ENCODE measurements at places on chromosomes 7 and 10. TPM values are rescaled to one million over a fixed set of nuclear protein-coding genes. Genes with fewer than 3 reads are reported as not detected.
A peak's percentile ranks its signal among the peaks of the same experiment; 100 is the strongest.

DNA sequence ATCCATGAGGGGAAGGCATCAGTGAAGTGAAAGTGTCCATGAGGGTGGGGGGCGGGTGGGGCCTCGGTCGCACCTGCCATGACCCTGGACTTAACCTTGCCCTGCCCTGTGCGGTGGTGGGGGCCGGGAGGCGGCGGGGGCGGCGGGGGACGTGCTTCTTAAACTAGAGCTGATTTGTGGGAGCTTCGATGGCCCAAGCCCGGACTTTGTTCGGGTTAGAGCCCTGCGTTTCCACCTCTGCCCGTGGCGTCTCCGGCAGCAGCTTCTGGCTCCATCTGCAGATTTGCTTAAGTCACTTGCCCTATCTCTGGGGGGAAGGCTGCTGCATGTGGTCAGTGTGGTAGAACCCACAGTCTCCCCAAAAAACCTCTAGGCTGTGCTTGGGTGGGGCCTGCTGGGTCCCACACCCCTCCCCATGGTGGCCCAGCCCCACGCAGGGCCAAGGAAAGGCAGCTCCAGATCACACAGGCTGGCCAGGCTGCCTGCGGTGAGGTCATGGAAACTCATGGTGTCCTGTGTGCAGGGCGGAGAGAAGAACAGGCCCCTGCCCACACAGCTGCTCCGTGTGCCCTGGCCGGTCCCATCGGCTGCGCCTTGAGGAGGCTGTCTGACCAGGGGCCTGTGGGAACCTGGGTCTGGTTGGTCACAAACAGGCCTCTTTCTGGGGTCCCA, 93.2 kb downstream of the INPP5A start:
- peak; percentile 65 for DNase-seq
- H3K27ac ChIP-seq: peak overlapping the region; percentile 31
- H3K27me3 ChIP-seq: no peaks in the 10 kb centered on the region
- no peaks in the 10 kb centered on the region for H3K4me1 ChIP-seq

DNA sequence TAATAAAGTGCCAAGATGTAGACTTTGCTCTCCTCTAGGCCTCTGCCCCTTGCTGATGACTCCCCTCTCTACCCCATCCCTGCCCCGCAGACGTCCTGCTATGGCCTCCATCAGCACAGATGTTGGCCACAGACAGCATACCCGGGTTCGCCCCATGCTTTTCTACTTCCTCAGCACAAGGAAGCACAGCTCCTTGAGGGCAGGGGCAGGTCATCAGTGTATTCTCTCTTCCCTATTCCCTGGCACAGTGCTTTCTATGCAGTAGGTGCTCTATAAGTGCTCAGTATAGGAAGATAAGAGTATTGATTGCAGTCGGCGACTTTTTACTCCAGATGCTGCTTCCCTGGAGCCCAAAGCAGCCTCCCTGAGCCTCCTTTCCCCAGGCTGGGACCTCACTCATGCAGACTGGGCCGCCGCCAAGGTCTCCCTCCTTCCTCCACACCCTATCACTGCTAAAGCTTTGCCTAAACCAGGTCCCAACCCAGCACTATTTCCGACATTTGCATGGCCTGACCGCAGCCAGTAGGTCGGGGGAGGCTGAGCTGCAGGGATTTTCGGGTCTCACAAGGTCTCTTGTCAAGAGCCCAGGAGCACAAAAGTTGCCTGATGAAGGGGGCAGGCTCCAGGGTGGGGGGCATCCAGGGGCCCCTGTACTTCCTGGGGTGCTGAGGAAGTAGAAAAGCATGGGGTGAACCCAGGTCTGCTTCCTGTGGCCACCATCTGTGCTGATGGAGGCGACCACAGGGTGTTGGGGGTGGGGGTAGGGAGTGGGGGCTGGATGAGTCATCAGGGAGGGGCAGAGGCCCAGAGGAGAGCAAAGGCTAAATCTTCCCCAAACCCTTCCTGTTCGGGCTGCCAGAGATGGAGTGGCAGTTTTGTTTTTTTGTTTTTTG, 8.0 kb downstream of the CALHM3 start:
- H3K36me3 ChIP-seq: no peaks in the 10 kb centered on the region
- H3K4me3 ChIP-seq: no peak overlapping the region
- no peaks in the 10 kb centered on the region for H3K4me1 ChIP-seq
- H3K27me3 ChIP-seq: no peaks in the 10 kb centered on the region
- H3K27ac ChIP-seq: peak overlapping the region; percentile 30

DNA sequence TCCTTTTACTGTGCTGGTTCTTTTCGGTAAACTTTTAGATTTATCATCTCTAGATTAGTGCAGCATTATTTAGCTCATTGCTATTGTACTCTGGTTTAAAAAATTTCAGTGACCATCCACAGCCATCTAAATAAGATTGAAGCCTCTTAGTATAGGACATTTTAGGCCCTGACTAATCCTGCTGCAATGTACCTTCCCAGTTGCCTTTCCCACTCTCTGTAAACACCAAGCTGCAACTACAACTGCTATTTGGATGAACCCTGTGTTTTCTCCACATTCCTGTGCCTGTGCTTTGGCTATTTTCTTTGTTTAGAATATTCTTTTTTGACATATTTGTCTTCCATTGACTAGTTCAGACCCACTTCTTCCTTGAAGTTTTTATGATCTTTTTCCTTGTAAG, 314.6 kb downstream of the AUTS2 start:
- H3K4me1 ChIP-seq: no peaks in the 10 kb centered on the region
- no peak overlapping the region for H3K4me3 ChIP-seq
- DNase-seq: no peak
- H3K27me3 ChIP-seq: no peaks in the 10 kb centered on the region
- no peaks in the 10 kb centered on the region for H3K36me3 ChIP-seq
- H3K27ac ChIP-seq: no peak overlapping the region

DNA sequence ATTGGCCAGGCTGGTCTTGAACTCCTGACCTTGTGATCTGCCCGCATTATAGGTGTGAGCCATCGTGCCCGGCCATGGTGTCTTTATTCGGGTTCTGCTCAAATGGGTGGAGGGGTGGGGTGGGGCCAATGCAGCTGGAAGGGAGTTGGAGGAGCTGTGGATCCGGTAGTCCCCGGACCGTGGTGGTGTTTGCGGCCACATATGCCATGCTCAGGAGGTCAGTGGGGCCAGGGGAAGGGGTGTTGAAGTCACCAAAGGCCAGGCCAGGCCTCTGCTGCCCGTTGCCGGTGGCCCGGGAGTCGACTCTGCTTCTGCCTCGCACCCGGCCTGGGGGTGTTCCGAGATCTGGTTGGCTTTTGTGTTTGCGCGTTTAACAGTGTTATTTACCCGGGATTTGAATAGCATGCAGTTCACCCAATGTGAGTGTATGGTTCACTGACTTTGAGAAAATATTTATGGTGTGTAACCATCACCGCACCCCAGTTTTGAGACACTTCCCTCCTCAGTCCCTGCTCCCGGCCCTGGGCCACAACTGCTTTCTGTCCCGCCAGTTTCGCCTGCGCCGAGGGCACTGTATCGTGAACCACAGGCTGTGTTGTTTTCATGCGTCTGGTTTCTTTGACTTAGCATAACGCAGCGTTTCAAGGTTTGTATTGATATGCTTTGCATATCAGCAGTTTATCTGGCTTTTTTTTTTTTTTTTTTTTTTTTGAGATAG, 10.7 kb downstream of the INPP5A start:
- H3K4me3 ChIP-seq: no peak overlapping the region
- H3K27ac ChIP-seq: no peak overlapping the region
- H3K4me1 ChIP-seq: peaks cover 47% of the 10 kb centered on the region

The RASA4B gene
- total RNA-seq: 56.1 TPM

- DNase-seq: no peak
- H3K4me3 ChIP-seq: no peak overlapping the region
- no peak overlapping the region for H3K27ac ChIP-seq
- H3K4me1 ChIP-seq: peaks cover 13% of the 10 kb centered on the region
These were observed 97.7 kb downstream of the ALOX5 start for GRCh38 chr10:45471531-45472310.

The CALHM3 gene
- total RNA-seq: not detected

The EIF5AL1 gene
- total RNA-seq: not detected

The FAM131B gene
- total RNA-seq: 1.3 TPM

DNA sequence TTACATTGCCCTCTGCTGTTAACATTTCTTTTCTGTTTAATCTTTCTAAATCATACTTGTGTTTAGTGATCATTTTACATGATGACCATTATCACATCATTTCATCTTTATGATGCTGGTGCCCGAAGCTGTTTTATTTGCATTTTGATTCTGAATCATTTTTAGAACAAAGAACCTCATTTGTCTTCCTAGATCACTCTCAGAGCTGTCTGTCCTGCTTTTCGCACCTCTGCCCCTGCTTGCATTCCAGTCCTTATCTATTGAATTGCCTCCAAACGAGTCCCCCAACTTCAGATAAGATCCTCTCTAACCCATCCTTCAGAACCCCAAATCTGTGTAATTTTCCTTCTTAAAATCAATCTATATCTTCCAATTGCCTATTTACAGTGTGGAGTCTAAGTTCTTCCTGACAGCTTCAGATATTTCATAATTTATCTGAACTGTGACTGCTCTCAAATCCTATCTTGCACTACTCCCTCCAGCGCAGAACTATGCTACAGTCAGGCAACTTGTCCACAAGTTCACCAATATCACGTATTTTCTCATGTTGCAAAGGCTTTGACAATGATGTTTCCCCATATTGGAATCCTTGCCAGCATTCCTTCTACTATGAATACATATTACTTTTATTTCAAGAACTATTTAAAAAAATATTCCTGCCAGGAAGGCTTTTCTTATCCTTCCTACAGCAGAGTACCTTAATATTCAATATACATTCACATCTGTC, 346.5 kb upstream of the CACNA2D1 start:
- H3K27ac ChIP-seq: no peak overlapping the region
- no peak overlapping the region for H3K4me3 ChIP-seq
- DNase-seq: no peak
- no peaks in the 10 kb centered on the region for H3K4me1 ChIP-seq

DNA sequence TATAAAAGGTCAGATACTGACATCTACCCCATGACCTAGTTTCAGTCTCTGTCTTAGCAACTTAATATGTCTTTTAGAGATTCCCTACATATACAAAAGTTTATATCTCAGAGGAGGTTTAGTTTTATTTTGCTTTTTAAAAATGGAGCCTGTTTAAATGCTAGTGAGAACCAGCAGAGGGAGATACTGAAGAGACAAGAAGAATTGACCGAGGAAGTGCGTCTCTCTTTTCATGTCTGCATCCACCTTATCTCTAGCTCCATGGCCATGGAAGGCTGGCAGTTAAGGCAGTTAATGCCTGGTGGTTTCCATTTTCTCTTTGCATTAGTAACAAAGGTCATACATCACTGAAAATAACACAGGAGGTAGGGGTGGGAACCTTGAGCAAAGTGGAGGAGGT, 10.7 kb downstream of the SUV39H2 start:
- no peaks in the 10 kb centered on the region for H3K36me3 ChIP-seq
- no peak overlapping the region for H3K4me3 ChIP-seq
- no peak overlapping the region for H3K27ac ChIP-seq

The IMPDH1 gene
- 50.2 TPM for total RNA-seq

DNA sequence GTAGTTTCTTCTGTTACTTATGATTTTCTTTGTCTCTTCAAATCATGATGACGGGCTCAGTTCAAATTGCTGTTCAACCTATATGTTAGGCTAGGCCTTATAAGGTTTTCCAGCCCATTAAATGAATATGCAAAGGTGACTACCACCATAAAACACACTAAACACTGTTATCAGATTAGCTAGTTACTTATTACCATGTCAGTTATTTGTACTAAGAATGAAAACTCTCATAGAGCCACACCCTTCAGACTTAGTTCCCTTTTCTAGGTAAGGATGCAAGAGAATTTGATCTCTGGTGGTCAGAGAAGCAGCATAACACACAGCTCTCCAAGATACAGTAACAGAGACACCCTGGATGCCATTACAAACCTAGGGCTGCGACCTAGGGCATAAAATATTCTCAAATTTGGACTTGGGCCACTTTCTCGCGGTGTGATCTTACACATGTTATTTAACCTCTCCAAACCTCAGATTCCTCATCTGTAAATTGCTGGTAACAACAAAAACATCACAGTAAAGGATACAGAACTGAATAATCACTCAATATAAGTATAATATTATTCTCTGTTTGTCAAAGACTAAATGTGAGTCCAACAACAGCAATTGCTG, 35.6 kb downstream of the ANKMY2 start:
- no peaks in the 10 kb centered on the region for H3K27me3 ChIP-seq
- no peaks in the 10 kb centered on the region for H3K36me3 ChIP-seq
- no peak overlapping the region for H3K4me3 ChIP-seq
- H3K4me1 ChIP-seq: no peaks in the 10 kb centered on the region
- no peak for DNase-seq

DNA sequence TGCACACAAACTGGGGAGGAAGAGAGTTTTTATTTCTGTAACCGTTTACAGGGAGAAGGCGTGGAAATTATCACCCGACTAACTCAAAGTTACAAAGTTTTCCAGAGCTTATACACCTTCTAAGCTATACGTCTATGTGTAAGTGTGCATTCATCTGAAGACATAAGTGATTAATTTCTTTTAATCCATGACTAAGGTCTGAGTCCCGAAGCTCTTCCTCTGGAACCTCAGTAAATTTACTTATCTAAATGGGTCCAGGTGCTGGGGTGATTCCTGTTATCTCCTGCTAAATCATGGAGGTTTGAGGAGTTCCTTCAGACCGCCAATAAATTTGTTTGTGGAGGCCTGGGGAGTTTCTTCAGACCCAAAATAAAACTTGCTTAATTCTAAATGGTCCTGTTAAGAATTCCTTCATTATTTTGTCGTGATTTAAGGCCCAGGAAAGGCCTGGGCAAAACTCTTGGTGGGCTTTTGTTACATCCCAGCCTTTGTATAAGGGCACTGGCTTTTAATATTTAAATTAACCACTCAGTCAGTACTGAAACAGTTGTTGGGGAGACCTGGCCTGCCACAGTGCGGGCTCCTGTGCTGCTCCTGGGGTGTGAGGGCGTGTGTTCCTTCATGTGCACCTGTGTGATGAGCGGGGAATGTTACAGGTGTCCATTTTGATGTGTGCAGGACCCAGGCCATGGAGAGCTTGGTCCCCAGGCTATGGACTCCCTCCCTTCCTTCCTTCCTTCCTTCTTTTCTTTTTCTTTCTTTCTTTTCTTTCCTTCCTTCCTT, 5.8 kb upstream of the METTL27 start:
- no peak for DNase-seq
- H3K4me3 ChIP-seq: no peak overlapping the region
- H3K27ac ChIP-seq: no peak overlapping the region
- no peaks in the 10 kb centered on the region for H3K27me3 ChIP-seq
- no peaks in the 10 kb centered on the region for H3K36me3 ChIP-seq

GRCh38 chr7:729140-730000, 2.3 kb upstream of the PRKAR1B start:
- peaks cover 9% of the 10 kb centered on the region for H3K4me1 ChIP-seq
- no peak overlapping the region for H3K4me3 ChIP-seq
- no peaks in the 10 kb centered on the region for H3K27me3 ChIP-seq
- DNase-seq: no peak
- no peak overlapping the region for H3K27ac ChIP-seq

DNA sequence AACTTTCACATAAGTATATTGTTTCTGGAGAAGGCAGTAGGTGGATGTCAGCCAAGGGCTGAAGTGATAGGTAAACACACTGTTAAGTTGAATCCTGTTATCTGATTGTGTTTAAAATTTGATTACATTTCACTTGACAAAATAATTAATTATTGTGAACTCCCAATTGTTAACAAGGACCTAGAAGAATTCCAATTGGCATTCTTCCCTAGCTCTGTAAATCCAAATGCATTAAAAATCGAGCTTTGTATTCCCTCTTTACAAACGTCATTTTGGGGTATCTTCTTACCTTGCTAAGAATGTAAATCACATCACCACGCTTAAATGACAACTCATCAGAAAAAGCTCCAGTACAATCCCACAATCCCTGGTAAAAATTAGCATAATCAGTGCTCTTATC, 179.9 kb downstream of the SKAP2 start:
- no peaks in the 10 kb centered on the region for H3K4me1 ChIP-seq
- H3K27me3 ChIP-seq: no peaks in the 10 kb centered on the region
- H3K36me3 ChIP-seq: no peaks in the 10 kb centered on the region
- H3K27ac ChIP-seq: no peak overlapping the region
- DNase-seq: no peak

- H3K36me3 ChIP-seq: no peaks in the 10 kb centered on the region
- H3K27ac ChIP-seq: no peak overlapping the region
- no peak for DNase-seq
- no peaks in the 10 kb centered on the region for H3K4me1 ChIP-seq
These were observed 42.2 kb upstream of the NEUROD6 start for GRCh38 chr7:31382722-31383121.
